Type B pancreatic cell (in vitro differentiated cells): ENCODE measurements at places on chromosomes 6 and 20. TPM values are rescaled to one million over a fixed set of nuclear protein-coding genes. Genes with fewer than 3 reads are reported as not detected.
A peak's percentile ranks its signal among the peaks of the same experiment; 100 is the strongest.

Gene KIF25
- not detected in 2 replicates for total RNA-seq

Gene TINAG
- total RNA-seq, result 0.33 TPM in 1 of 2 replicates, not detected in the other

Gene CDC40
- total RNA-seq, result 18.6 and 42.8 TPM in 2 replicates

Gene SGK2
- total RNA-seq, result 9.9 and 10.7 TPM in 2 replicates

Gene CCNC
- total RNA-seq, result 52.0 and 61.2 TPM in 2 replicates

Gene ARG1
- not detected in 2 replicates for total RNA-seq

Gene PSORS1C1
- not detected in 2 replicates for total RNA-seq

Gene AKAP7
- total RNA-seq, result 5.3 and 7.2 TPM in 2 replicates

Gene OR2H2
- not detected in 2 replicates for total RNA-seq

DNA sequence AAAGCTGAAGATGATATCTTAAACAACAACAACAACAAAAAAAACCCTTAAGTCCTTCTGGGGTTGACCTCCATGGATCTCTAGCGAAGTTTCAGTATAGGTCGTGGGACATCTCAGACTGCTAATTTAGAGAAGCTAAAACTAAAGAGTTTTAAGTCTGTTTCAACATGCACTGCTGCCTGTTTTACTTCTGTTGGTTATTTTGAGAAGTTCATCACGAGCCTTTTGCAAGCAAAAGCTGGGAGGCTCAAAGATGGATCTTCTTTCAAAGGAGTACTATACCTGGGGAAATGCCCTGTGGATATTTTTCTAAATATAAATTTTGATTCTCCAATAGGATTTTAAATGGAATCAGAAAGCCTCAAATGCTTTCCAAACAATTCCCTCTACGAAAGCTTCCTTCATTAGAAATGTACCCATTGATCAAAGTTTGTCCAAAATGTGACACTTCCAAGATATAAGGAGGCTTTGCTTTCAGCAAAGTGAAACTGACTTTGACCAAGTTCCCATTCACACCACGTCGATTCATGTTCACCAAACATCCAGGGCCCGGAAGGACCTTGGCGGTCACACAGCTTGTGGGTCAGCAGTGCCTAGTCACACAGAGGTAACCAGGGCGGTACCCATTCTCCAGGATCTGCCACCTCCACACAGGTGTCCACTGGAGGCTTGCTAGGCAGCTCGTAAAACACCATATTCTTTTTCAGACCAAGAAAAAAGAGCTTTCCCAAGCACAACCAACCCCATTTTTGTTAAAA lies 94.7 kb upstream of the QKI start:
- H3K27me3 ChIP-seq, result peaks cover 4% of the 10 kb centered on the region
- H3K4me3 ChIP-seq, result no peak overlapping the region
- DNase-seq, result no peak
- no peaks in the 10 kb centered on the region for H3K36me3 ChIP-seq
- H3K4me1 ChIP-seq, result peaks cover 9% of the 10 kb centered on the region

GRCh38 chr6:33198159-33198852 lies 2.2 kb downstream of the RXRB start:
- H3K4me1 ChIP-seq, result peaks cover 66% of the 10 kb centered on the region
- no peak for DNase-seq
- no peaks in the 10 kb centered on the region for H3K27me3 ChIP-seq
- peak overlapping the region; percentile 84 for H3K27ac ChIP-seq

GRCh38 chr6:49909563-49909962 lies 43.2 kb upstream of the CRISP1 start:
- no peaks in the 10 kb centered on the region for H3K36me3 ChIP-seq
- no peak overlapping the region for H3K4me3 ChIP-seq
- H3K4me1 ChIP-seq, result no peaks in the 10 kb centered on the region
- DNase-seq, result no peak

GRCh38 chr20:1466211-1467081 lies at the start of gene NSFL1C:
TSS of gene NSFL1C (minus strand) at chr20:1466849. CDS start at chr20:1466824, 25 bp downstream.
- DNase-seq, result peak; percentile 99
- H3K27me3 ChIP-seq, result peaks cover 9% of the 10 kb centered on the region
- peaks cover 24% of the 10 kb centered on the region for H3K4me1 ChIP-seq
- H3K4me3 ChIP-seq, result peak within 1 kb of the TSS; percentile 91
- peaks cover 3% of the 10 kb centered on the region for H3K36me3 ChIP-seq

- H3K27ac ChIP-seq, result peak overlapping the region; percentile 92
- DNase-seq, result no peak
- no peaks in the 10 kb centered on the region for H3K27me3 ChIP-seq
- H3K4me3 ChIP-seq, result peak overlapping the region; percentile 41
Observed at GRCh38 chr6:111553580-111553979, 52.1 kb downstream of the TRAF3IP2 start.

GRCh38 chr6:28208111-28208659 lies 16.9 kb upstream of the ZSCAN9 start:
- H3K27me3 ChIP-seq, result peaks cover 94% of the 10 kb centered on the region
- peaks cover 20% of the 10 kb centered on the region for H3K4me1 ChIP-seq
- DNase-seq, result no peak
- H3K27ac ChIP-seq, result peak overlapping the region; percentile 70
- H3K36me3 ChIP-seq, result no peaks in the 10 kb centered on the region
- H3K4me3 ChIP-seq, result peak overlapping the region; percentile 98

DNA sequence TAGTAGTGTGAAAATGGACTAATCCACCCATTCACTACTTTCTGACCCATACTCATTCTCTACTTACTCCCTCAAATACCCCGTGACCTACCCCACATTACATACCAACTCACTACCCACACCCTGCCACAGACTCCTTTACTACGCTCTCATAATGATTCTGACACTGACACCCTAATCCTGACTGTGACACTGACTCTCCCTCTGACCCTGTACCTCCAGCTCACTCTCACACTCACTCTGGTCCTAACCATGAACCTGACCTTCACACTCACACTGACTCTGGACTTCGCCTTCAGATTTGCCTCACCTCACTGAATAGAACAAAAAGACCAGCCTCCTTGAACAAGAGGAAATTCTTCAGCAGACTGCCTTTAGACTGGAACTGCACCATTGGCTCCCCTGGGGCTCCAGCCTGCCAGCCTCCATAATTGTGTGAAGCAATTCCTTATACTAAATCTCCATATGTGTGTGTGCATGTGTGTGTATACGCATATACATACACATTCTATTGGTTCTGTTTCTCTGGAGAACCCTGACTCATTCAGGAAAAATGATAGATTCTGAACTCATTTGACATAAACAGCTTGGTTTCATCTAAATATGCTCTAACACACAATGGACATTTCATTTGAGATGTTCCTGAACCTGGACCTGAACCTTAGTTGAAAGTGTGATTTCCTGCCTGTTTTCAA lies 10.5 kb upstream of the ZNF343 start:
- H3K4me3 ChIP-seq, result no peak overlapping the region
- no peak overlapping the region for H3K27ac ChIP-seq
- H3K4me1 ChIP-seq, result peaks cover 7% of the 10 kb centered on the region
- no peak for DNase-seq
- H3K36me3 ChIP-seq, result no peaks in the 10 kb centered on the region

- H3K27me3 ChIP-seq, result no peaks in the 10 kb centered on the region
- H3K27ac ChIP-seq, result no peak overlapping the region
- peak overlapping the region; percentile 37 for H3K4me3 ChIP-seq
- H3K4me1 ChIP-seq, result peaks cover 36% of the 10 kb centered on the region
- no peak for DNase-seq
Observed at GRCh38 chr6:122788208-122788607, 850 bp upstream of the SMPDL3A start.

- H3K4me1 ChIP-seq, result no peaks in the 10 kb centered on the region
- H3K4me3 ChIP-seq, result no peak overlapping the region
- no peaks in the 10 kb centered on the region for H3K36me3 ChIP-seq
- H3K27ac ChIP-seq, result no peak overlapping the region
Observed at GRCh38 chr6:46437671-46438221, 53.5 kb downstream of the RCAN2 start.

GRCh38 chr6:24547243-24547642 lies 52.5 kb downstream of the ALDH5A1 start:
- DNase-seq, result no peak
- no peaks in the 10 kb centered on the region for H3K36me3 ChIP-seq
- H3K4me3 ChIP-seq, result no peak overlapping the region
- no peaks in the 10 kb centered on the region for H3K4me1 ChIP-seq
